ENCODE measurements at places on chromosomes 11 and 22.

DNA sequence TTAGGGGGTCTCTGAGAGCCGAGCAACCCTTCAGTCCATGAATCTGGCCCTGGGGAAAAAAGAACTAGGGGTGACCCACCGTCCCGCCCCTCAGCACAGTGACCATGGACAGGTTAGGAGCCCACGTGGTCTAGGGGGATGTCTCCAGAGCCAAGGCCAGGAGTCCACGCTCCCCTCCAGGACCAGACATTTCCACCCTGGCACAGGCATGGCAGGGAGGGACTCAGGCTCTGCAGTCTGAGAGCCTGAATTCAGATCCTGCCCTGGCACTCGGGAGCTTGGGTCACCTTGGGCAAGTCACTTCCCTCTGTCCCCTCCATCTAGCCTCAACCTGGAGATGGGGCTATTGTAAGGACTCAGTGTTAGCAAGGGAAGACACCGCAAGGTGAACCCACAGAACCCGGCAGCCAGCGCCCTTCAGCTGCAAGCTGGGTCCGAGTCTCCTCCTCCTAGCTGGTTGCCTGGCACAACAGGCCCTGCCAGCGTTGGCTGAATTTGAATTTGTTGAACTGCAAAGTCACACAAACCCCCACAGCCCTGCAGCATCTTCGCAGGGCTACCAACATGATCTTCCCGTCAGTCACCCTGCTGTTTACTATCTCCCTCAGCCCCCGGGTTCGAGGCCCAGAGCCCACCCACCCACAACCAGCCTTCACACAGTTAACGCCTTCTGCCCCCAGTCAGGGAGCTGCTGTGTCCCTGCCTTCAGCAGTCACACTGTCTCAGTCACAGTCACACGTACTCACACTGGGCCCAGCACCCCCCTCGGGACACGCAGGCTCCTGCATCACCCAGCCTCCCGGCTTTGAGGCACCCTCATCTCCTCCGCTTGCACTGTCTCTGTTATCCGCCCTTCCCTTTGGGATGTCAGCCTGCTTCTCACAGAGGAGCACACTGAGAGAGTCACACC lies 603 bp upstream of the PDGFB start:
- H3K36me3 ChIP-seq, result no peaks in the 10 kb centered on the region
- no peak overlapping the region for H3K4me3 ChIP-seq
- peaks cover 65% of the 10 kb centered on the region for H3K27me3 ChIP-seq
- peaks cover 27% of the 10 kb centered on the region for H3K4me1 ChIP-seq
- DNase-seq, result no peak
- no peak overlapping the region for H3K27ac ChIP-seq

DNA sequence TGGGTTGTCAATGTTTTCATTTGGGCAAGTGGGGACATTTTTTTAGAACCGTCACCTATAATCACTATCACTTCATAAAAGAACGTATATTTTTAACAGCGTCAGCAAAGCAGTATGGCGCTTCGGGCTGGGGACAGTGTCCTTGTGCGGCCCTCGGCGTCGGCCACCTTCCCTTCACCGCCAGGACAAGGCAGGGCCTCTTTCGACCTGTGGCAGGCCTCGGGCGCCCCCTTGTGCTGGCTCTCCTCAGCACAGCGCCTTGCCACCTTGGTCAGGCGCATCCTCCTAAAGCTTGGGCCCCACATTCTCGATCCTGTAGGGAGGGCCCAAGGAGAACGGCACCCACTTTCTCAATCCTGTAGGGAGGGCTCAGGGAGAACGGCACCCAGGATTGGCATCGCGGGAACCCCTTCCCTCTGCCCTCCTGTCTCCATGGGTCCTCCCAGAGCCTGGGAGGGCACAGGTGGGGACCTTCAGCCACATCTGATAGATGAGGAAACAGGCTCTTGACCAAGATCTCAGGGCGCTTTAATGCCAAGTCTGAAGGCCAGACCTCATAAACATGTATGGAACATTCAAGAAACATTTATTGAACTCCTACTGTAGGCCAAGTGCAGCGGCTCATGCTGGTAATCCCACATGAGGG lies 11.5 kb upstream of the FADD start:
- H3K36me3 ChIP-seq, result no peaks in the 10 kb centered on the region
- peaks cover 7% of the 10 kb centered on the region for H3K4me1 ChIP-seq
- H3K27me3 ChIP-seq, result no peaks in the 10 kb centered on the region
- H3K4me3 ChIP-seq, result no peak overlapping the region
- H3K27ac ChIP-seq, result no peak overlapping the region
- DNase-seq, result peak; percentile 58

- peaks cover under 1% of the 10 kb centered on the region for H3K4me1 ChIP-seq
- no peaks in the 10 kb centered on the region for H3K36me3 ChIP-seq
- peaks cover 2% of the 10 kb centered on the region for H3K27me3 ChIP-seq
- H3K4me3 ChIP-seq, result no peak overlapping the region
Observed at GRCh38 chr11:11177156-11177808, 175.8 kb downstream of the CSNK2A3 start.

- no peak overlapping the region for H3K4me3 ChIP-seq
- no peaks in the 10 kb centered on the region for H3K36me3 ChIP-seq
- H3K4me1 ChIP-seq, result no peaks in the 10 kb centered on the region
- no peak for DNase-seq
Observed at GRCh38 chr11:2436521-2437031, 7.7 kb downstream of the TRPM5 start.

DNA sequence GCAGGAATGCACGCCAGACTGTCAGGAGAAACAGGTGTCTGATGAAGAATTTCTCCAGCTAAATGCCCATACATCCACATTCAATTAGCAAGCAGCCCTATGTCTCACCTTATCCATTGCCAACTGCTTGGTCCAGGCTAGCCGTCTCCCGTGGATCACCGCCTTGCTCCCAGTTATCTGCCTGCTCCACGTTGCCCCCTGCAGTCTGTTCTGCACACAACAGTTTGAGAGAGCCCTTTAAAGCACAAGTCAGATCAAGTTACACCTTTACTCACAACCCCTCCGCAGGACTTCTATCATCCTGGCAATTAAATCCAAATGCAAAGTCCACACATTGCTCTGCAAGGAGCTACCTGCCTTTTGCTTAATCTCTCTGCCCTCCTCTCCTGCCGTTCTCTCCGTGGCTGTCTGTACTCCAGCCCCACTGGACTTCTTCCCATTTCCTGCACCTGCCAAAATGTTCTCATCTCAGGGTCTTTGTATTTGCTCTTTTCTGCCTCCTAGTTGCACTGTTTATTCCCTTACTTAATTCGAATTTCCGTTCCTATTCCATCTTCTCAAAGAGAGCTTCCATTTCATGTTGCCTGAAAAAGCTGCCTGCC lies 185.3 kb upstream of the LARGE1 start:
- DNase-seq, result peak; percentile 7
- no peak overlapping the region for H3K4me3 ChIP-seq
- H3K27ac ChIP-seq, result no peak overlapping the region
- no peaks in the 10 kb centered on the region for H3K4me1 ChIP-seq
- H3K27me3 ChIP-seq, result no peaks in the 10 kb centered on the region

DNA sequence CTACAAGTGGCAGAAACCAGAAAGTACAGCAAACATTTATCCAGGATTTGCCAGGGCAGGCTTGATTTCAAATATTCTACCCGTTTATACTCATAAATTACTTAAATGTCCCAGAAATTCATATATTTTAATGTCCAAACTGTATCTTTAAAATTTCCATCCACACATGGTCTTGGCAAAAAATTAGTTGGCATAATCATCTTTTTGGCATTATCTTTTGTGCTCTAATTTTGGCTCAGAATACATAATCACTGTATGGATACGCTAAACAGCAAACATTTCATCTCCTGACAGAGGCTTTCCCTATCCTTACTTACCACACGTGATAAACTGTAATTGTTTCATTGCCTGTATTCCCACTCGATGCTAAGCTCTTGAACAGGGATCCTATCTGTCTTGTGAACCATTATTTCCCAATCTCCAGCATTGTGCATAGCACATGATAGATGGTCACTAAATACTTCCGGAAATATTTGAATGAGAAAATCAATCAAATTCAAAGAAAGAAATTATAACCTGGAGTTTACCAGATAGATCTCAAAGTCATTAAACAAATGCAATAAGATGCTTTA lies 64.2 kb downstream of the CADM1 start:
- H3K4me3 ChIP-seq, result no peak overlapping the region
- no peaks in the 10 kb centered on the region for H3K4me1 ChIP-seq
- no peak for DNase-seq

DNA sequence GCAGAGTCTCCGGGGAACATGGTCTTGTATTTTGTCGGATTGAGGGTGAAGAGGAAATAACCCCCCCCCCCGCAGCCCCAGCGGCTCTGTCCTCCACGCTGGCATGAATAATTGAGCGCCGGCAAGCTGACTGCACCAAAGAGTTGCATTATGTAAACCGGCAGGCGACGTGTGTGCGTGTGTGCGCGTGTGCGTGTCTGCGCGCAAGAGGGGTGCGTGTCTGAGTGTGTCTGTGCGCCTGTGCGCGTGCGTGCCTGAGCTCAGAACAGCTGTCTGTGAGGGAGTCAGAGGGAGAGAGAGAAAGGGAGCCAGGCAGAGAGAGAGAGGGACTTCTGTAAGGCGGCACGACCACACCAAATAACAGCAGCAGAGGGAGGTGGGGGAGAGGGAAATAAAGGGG lies 94.4 kb downstream of the SCN3B start:
- no peaks in the 10 kb centered on the region for H3K36me3 ChIP-seq
- peak overlapping the region; percentile 57 for H3K4me3 ChIP-seq
- peaks cover 21% of the 10 kb centered on the region for H3K4me1 ChIP-seq
- peak overlapping the region; percentile 67 for H3K27ac ChIP-seq
- DNase-seq, result peak; percentile 61

DNA sequence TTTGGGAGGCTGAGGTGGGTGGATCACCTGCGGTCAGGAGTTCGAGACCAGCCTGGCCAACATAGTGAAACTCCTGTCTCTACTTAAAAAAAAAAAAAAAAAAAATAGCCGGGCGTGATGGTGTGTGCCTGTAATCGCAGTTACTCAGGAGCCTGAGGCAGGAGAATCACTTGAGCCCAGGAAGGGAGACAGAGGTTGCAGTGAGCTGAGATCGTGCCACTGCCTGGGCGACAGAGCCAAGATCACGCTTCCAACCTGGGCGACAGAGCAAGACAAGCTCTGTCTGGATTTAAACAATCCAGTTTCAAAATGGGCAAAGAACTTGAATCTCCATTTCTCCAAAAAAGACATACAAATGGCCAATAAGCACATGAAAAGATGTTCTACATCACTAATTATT lies 12.5 kb downstream of the LMO2 start:
- no peak for DNase-seq
- no peaks in the 10 kb centered on the region for H3K4me1 ChIP-seq
- H3K36me3 ChIP-seq, result no peaks in the 10 kb centered on the region
- peaks cover 83% of the 10 kb centered on the region for H3K27me3 ChIP-seq

DNA sequence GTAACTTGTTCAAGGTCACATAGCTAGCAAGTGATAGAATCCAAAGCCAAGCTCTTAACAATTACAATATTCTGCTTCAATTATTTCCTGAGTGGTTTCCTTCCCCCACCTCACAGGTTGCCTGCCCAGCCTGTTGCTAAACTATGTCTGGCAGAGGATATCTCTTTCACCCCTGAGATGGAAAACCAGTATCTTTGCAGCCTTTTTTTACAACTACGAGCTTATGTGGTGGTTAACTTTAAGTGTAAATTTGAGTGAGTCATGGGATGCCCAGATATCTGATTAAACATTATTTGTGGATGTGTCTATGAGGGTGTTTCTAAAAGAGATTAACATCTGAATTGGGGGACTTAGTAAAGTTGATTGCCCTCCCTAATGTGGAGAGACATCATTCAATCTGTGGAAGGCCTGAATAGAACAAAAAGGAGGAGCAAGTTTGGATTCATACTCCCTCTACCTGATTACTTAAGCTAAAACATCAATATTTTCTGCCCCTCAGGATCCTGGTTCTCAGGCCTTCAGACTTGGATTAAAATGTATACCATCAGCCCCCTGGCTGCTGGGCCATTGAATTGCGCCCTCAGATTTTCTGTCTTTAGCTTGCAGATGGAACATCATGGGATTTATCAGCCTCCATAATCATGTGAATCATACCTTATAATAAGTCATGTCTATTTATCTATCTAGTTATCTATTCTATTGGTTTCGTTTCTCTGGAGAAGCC lies 911.9 kb downstream of the METTL15 start:
- H3K27me3 ChIP-seq, result no peaks in the 10 kb centered on the region
- H3K4me1 ChIP-seq, result no peaks in the 10 kb centered on the region
- no peak for DNase-seq
- H3K27ac ChIP-seq, result no peak overlapping the region

GRCh38 chr11:112290493-112290850 lies 29.8 kb upstream of the PLET1 start:
- H3K4me1 ChIP-seq, result peaks cover 35% of the 10 kb centered on the region
- peaks cover 21% of the 10 kb centered on the region for H3K36me3 ChIP-seq
- peak overlapping the region; percentile 51 for H3K27ac ChIP-seq

GRCh38 chr11:102284008-102284407 lies 33.3 kb upstream of the BIRC3 start:
- H3K4me3 ChIP-seq, result no peak overlapping the region
- H3K27ac ChIP-seq, result no peak overlapping the region
- H3K36me3 ChIP-seq, result no peaks in the 10 kb centered on the region
- DNase-seq, result no peak
- H3K4me1 ChIP-seq, result peaks cover 25% of the 10 kb centered on the region

GRCh38 chr11:56558574-56558973 lies 15.5 kb upstream of the OR5M11 start:
- H3K36me3 ChIP-seq, result no peaks in the 10 kb centered on the region
- no peak for DNase-seq
- no peaks in the 10 kb centered on the region for H3K27me3 ChIP-seq
- H3K4me1 ChIP-seq, result no peaks in the 10 kb centered on the region

- no peak overlapping the region for H3K27ac ChIP-seq
- H3K27me3 ChIP-seq, result peaks cover 25% of the 10 kb centered on the region
- peaks cover 8% of the 10 kb centered on the region for H3K4me1 ChIP-seq
- no peak overlapping the region for H3K4me3 ChIP-seq
- peak; percentile 45 for DNase-seq
Observed at GRCh38 chr11:12599408-12600143, 74.6 kb upstream of the TEAD1 start.

DNA sequence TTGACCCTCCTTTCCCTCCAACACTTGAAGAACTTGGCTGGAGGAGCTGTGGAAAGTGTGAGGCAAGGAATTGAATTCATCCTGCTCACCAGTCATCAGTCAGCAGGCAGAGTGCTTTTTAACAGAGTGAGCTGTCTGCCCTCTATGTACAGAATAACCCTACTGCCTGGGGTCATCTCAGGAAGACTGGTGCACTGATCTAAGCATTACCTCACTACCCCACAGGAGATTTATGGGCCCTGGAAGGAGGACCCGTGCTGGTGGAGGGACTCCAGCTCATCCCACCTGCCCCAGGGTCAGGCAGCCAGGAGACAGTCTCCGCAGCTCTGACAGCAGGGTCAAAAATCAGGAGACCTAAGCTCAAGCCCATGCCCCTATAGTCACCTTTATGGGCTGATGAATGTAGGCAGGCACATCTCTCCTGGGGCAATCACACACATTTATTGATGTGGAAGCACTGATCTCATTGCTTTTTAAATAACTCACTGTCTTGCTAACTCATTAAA lies 270.8 kb upstream of the SESN3 start:
- no peaks in the 10 kb centered on the region for H3K36me3 ChIP-seq
- H3K27me3 ChIP-seq, result no peaks in the 10 kb centered on the region
- H3K4me1 ChIP-seq, result peaks cover 9% of the 10 kb centered on the region

- H3K27ac ChIP-seq, result no peak overlapping the region
- no peaks in the 10 kb centered on the region for H3K36me3 ChIP-seq
- H3K27me3 ChIP-seq, result no peaks in the 10 kb centered on the region
- no peak overlapping the region for H3K4me3 ChIP-seq
- DNase-seq, result no peak
Observed at GRCh38 chr11:14370496-14370895, 11.5 kb upstream of the RRAS2 start.

- peak overlapping the region; percentile 2 for H3K27ac ChIP-seq
- peaks cover 67% of the 10 kb centered on the region for H3K36me3 ChIP-seq
- H3K4me3 ChIP-seq, result no peak overlapping the region
- peaks cover 79% of the 10 kb centered on the region for H3K4me1 ChIP-seq
- no peak for DNase-seq
Observed at GRCh38 chr11:48037709-48038468, 57.5 kb downstream of the PTPRJ start.
